ENCODE measurements at places on chromosomes 12 and 14. TPM values are rescaled to one million over a fixed set of nuclear protein-coding genes. Genes with fewer than 3 reads are reported as not detected.

DNA sequence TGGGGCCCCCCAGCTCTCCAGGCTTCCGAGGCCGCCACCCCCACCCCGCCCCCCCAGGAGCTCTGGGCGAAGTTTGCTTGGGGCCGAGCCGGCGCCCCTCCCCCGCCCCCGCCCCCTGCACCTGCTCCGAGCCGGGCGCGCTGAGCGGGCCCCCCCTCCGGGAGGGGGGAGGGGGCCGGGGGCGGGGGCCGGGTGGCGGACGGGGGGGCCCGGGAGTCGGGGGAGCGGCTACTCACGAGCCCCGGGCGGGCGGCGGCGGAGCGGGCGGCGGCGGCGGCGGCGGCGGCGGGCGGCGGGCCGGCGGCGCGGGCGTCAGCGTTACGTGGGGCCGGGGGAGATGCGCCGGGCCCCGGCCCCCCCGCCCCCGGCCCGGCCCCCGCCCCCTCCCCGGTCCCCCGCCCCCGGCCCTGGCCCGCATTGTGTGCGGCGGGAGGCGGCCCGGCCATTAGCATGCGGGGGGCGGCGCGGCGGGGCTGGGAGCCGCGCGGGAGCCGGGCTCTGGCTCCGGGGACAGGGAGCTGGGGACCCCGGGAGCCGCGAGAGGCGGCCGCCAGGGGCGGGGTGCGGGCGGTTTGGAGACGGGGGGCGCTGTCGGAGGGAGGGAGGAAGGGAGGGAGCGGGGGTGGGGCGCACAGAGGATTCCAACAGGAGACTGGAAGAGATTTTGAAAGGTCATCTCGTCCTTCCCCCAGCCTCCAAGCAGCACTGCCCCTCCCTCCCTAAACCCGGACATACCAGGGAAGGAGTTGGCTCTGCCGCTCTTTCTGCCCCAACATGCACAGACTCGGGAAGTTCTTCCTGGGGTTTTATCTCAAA, at the start of gene ZNF219:
TSS of gene ZNF219 (minus strand) at position 580 of the 816 bp plus-strand sequence. CDS start 5,064 bp downstream, outside the sequence.
- DNase-seq, result no peak

GRCh38 chr14:29896354-29896821, 31.3 kb downstream of the PRKD1 start:
- DNase-seq, result no peak

DNA sequence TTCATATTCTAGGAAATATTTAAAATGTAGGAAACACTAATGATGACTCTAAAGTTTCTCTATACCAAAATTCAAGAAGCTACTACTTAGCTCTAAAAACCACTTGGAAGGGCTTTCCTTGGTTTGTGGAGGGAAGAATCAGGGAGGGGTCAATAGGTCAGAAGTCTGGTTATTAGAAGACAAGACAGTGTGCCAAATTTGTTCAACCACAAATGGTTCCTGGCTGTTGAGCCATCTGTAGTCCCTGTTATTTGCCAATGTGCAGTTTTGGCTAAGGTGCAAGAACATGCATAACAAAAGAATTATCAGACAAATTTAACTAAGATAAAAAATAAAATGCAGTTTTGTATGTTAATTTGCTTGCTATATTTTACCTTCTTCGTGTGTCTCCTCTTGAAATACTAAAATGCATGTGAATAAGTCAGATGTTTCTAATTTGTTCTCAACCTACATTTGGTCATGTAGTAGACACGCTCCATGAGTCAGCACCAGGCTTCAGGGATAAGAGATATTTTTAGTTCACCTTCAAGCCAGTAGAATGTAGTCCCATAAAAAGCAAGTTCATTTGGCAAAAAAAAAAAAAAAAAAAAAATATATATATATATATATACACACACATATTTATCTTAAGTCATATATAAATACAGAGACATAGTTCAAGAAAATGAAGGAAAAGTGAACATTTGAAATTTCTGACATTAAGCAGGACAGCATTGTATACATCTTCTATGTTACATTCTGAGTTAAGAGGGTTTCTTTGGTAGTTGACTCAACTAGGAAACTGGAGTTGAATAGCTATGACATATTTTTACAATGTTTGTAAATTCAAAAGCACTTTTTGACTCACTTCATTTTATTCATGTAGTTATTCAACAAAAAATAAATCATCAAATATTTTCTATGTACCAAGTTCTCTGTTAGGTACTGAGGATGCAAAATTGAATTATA, 123.3 kb downstream of the KCNC2 start:
- no peak for DNase-seq

- no peak for DNase-seq
Observed at GRCh38 chr12:3551976-3552725, 61.1 kb downstream of the PRMT8 start.

- no peak for DNase-seq
Observed at GRCh38 chr12:20415028-20415427, 46.7 kb downstream of the PDE3A start.

DNA sequence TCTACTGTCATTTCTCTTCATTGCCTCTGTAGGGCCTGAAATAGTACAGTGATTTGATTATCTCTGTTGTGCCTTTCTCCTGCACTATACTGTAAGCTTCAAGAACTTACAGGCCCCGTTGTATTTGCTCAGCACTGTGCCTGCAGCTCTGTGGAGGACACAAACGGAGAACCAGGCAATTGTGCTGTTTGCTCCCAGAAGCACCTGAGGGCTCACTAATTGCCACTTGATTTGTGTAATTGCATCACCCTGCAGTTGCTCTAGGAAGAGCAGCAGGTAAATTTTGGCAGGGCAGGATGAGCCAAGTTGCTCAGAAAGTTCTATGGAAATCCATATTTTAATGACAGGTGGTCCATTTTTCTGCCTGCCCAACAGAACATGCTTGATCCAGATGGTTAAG, 11.6 kb upstream of the KRT82 start:
- no peak for DNase-seq

DNA sequence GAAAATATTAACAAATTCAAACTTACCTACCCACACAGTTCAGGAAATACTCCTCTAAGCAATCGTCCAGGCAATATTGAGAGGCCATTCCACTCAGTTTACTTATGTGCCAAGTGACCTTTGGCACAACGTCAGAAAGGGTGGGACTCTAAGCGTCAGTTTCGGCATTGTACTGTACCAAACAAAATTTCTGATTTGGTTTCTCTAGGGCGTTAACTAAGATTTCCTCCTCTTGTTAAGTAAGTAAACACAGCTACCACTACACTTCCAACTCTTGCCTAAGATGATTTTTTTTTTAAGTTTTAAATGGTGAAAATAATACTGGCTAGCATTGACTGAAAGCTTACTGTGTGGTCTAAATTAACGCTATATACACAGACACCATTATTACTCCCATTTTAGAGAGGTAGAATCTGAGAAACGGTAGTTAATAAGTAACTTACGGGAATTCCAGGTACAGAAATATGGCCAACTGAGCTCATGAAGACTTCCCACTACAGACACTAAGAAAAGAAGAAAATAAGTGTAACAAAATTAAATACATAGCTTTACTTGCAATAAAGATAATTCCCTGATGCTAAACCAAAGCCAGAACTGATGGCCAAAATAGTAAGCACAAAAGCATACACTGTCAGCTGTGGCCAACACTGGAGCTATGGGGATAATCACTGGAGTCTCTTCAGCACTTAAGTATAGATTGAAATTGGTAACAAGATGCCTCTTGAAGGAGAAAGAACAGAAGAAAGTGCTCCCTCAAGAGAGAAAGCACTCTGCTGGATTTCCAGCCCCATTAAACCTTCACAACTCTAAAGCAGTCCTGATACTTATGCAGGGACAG, 76.1 kb downstream of the EPS8 start:
- DNase-seq, result no peak

- no peak for DNase-seq
Observed at GRCh38 chr12:124993626-124994436, at the start of gene BRI3BP. TSS of gene BRI3BP (plus strand) at chr12:124993645. CDS start at chr12:124993791, 146 bp downstream.

- DNase-seq, result no peak
Observed at GRCh38 chr12:75746621-75747020, 235.2 kb upstream of the KRR1 start.

DNA sequence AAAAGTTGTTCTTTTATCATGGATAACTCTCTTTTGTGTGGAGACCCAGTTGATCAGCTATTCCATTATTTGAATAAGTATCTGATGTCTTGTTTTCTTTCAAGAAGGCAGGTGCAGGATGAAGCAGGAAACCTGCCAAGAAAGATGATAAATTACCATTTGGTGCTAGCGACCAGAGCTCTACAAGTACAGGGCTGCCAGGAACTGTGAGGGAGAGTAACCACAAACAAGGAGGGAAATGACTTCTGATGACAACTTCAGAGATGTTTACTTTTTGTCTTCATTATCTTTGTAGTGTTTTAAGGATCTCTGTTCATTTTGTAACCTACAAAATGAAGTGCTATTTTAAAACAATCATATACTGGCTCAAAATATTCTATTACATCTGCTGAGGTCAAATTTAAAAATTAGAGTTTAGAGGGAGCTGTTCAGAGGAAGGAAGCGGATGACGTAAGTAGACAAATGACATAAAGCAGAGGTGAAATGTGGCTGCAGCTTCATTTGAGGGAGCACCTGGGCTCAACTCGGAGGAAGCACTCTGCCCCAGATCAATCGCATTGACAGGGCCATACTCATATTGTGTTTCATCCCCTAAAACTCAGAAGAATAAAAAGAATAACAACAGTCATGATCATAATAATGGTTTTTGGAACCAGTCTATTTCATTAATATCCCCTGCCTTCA, 226.8 kb downstream of the C12orf42 start:
- DNase-seq, result no peak

DNA sequence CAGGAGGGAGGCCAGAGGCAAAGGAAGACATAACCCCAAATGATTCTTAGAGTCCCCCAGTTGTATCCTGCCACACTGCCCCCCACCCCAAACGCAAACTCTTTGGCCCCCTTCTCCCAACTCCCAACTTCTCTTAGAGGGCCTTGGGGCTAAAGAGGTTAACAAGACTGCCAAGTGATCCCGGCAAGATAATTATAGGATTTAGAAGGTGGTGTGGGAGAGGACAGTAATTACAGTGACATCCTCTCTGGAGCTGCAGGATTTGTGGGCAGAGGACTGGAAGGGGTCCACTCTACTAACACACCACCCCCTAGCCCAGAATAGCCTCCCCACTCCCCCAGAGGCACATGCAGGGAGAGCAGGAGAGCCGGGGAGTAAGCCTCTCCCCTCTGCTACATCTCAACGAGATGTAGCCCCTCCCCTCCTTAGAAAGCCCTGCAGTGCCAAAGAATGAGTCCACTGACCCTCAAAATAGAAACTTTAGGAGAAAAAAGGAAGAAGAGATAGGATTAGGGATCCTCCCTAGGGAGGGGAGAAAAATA, 5.3 kb upstream of the GDF11 start:
- no peak for DNase-seq

DNA sequence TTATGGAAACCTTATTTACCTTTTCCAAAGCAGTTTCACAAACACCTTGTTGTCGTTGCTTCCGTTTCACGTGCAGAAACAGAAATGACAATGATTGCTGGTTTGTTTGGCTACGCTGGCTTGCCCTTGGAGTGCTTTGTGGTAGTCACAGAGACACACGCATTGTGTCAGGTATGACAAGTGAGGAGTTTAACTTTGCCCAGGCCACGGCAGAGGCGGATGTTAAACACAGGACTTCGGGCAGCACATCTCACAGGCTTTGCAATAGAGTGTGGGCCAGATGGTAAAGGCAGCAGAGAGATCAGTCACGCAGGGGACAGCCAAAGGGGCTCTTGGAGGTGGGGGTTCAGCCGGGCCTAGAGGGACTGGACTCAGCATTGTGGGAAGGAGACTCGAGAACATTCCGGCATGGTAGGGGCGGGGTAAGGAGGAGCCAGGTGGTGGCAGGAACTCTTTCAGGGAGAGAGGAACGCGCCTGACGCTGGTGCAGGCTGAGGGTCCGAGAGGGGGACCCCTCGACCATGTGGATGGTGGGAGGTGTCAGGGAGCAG, 59.8 kb upstream of the KCNA1 start:
- DNase-seq, result no peak

- DNase-seq, result no peak
Observed at GRCh38 chr14:99131632-99132271, 140.2 kb downstream of the BCL11B start.

- DNase-seq, result no peak
Observed at GRCh38 chr12:51357374-51358047, 11.0 kb upstream of the CELA1 start.

DNA sequence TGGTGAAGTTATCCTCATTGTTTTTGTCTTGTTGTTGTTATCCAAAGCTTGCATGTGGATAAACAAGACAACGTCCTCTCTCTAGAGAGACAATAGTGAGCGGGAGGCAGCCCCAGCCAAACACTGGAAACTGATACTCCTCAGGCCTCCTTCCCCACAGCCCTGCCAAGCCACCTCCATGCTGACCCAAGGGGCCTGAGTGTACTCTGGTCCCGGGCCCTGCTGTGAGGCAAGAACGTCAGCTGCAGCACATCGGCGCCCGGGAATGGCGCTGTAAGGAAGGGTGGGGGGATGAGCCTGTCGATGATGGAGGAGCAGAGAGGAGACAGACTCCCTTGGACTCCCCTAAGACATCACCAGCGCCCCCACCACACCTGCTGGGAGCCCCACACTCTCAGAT, 83.6 kb downstream of the ANO2 start:
- DNase-seq, result no peak

DNA sequence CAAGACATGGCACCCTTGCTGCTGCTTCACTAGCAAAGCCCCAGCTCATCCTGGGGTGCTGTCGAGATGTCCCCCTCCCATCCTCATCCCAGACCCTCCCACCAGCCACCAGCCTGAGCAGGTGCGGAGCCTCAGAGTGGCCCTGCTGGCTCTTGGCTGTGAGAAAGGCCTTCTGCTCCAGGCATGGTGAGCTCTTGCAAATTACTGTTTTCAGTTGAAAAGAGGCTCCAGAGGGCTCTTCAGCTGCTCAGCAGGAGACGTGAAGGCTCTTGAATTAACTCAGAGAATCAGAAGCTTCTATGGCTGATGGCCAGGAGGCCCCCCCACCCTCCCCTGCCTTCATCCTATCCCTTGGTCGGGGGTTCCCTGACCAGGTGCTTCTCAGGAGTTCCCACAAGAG, 44.1 kb downstream of the WSCD2 start:
- DNase-seq, result no peak

DNA sequence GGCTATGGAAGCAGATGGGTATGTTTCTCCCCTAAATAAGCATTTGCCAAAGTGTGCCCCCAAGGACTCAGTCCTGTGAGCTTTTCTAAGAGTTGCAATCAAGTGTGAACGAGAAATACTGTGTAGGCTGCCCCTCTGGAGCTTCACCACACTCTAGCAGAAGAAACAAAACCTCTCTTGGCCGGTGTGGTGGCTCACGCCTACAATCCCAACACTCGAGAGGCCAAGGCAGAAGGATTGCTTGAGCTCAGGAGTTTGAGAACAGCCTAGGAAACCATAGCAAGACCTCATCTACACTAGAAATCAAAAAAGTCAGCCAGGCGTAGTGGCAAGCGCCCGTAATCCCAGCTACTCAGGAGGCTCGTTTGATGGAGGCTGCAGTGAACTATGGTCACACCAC, 9.8 kb downstream of the VPS37B start:
- DNase-seq, result no peak

Gene SOAT2
- total RNA-seq, result not detected

Gene CMKLR1
- 21.0 TPM for total RNA-seq

Gene DPPA3
- total RNA-seq, result not detected

Gene CLEC1A
- 2.2 TPM for total RNA-seq

Gene ZFYVE1
- 12.1 TPM for total RNA-seq

Gene LMO3
- total RNA-seq, result 0.38 TPM

Gene MMP14
- 26.1 TPM for total RNA-seq

Data from cardiac septum (tissue), 1 donor.